GM10248 (cell line): ENCODE measurements at places on chromosomes 6 and 20.

DNA sequence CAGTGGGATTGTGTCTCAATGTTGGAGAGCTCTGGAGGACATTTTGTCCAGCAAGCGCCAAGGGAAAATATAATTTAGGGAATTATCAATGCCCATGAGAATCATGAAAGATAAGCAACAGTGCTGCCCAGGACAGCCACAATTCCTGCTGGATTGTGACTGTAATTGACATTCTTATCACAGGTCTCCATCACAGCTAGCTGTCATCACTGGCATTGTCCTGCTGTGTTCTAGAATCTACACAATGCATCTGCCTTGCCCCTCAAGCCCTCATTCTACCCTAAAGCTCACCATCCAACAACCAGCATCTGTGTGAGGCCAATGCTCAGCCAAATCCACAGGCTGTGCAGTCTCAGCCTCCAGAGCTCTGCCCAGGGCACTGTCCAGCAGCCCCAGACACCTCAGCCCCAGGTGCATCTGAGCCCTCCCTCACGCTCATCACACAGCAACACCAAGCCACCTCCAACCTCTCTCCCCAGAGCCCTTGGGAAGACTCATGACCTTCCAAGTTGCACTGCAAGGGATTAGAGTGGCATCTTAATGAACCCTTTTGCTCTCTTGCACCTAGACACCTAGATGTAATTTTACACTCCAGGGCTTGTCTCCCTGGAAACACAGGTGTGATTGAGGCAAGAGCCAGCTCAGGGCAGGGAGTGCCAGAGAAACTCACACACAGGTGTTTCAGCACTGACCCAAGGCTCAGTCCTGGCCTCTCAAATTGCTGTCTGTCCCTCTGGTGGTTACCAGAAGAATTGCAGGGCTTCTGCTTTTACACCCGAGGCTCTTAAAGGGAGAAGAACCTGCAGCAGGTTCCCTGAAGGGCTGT is 85.2 kb upstream of the PHACTR3 start:
- DNase-seq: peak; percentile 76

DNA sequence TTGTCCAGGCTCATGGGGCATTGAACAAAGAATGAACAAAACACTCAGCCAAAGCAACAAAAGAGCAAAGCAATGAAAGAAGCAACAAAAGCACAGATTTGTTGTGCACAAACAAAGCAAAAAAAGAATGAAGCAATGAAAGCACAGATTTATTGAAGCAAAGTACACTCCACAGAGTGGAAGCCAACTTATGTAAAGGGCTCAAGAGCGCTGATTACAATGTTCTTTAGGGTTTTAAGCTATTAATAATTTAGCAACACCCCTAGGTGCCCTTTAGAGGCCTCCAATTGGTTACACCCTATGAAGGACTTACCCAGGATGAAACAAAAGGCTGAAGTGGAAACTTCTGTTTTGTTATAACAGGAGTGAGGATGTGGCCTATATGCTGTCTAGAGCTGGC is 179.2 kb upstream of the PROKR2 start:
- no peak for DNase-seq

DNA sequence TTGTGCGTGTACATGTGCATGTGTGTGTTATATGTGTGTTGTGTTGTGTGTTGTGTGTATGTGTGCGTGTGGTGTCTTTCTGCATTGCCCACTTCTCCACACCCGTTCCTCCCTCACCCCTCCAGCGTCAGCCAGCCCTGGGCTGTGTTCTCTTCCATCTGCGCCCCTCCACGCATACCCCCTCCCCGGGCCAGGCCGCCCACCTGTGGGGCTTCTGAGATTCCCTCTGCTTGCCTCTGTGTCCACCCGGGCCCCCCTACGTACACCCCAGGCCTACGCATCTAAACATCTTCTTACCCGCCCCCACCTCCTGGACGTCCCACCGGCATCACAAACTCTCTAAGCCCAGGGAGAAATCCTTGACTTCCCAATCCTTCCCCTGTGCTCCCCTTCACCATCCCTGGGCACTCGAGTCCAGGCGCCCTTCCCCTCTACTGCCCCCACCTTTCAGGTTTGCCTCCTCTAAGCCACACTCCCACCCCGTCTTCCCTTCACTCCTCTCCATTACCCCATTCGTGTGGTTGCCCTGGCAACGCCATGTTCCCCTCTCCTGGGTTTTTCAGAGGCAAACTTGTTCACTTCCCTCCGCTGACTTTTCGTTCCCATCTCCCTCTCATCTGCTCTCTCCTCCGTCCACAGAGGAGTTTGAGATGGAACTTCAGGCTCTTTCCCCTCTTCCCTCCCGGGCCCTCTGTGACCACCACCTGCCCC is 81.7 kb upstream of the NNAT start:
- DNase-seq: no peak

DNA sequence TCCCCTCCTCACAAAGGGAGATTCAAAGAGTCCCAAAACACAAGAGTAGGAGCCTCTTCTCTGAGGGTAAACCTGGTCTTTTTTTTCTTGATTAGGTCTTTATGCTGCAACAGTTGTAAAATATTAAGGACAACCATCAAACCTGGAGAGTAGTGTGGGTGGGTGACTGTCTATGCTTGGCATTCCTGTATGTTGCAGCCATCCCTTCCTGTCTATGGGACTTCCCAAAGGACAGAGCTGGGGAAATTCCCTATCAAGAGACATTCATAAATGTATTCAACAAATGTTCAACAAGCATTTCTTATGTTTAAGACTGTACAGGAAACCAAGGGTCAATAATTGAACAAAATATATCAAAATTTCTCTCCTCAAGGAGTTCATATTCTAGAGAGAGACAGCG is 5.5 kb downstream of the BTN2A2 start:
- DNase-seq: no peak

GRCh38 chr6:102686461-102686860 is 1293.0 kb downstream of the GRIK2 start:
- DNase-seq: no peak

GRCh38 chr20:12067686-12068085 is 150.0 kb downstream of the BTBD3 start:
- DNase-seq: no peak

GRCh38 chr20:561437-562231 is 18.0 kb upstream of the CSNK2A1 start:
- peak; percentile 78 for DNase-seq

DNA sequence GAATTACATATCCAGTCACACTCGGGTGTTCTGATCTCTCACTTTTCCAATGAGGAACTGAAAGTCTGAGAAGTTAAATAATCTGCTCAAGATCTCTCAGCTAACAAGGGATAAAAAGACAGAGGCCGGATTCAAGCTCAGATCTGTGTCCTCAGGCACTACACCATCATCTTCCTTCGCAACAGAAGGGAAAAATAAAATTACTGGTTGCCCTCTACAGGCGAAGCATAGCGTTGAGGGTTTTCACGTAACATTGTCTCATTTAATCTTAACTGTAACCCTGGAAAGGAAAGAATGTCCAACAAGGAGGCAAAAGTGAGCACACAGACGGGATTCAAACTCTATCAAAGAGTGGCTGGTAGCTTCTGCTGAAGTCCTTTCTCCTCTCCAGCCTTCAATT is 67.8 kb upstream of the ANKEF1 start:
- no peak for DNase-seq

DNA sequence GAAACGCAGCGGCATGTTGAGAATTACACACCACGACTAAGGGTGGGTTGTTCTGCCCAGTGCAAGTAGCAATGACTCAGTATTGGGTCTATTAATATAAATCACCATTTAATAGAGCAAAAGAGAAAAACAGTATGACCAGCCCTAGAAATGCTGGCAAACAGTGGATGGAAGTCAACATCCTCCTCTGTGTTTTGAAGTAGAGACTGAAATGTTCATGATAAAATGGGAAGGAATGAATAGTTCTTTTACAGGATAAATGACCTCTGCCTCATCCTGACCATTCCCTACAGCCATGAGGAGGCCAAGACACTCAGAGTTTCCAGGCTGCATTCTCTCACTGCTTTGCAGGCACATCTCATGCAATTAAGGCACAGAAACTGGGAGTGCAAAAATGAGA is 111.8 kb downstream of the PSMB1 start:
- no peak for DNase-seq

GRCh38 chr6:150745896-150746295 is 119.6 kb upstream of the MTHFD1L start:
- no peak for DNase-seq

DNA sequence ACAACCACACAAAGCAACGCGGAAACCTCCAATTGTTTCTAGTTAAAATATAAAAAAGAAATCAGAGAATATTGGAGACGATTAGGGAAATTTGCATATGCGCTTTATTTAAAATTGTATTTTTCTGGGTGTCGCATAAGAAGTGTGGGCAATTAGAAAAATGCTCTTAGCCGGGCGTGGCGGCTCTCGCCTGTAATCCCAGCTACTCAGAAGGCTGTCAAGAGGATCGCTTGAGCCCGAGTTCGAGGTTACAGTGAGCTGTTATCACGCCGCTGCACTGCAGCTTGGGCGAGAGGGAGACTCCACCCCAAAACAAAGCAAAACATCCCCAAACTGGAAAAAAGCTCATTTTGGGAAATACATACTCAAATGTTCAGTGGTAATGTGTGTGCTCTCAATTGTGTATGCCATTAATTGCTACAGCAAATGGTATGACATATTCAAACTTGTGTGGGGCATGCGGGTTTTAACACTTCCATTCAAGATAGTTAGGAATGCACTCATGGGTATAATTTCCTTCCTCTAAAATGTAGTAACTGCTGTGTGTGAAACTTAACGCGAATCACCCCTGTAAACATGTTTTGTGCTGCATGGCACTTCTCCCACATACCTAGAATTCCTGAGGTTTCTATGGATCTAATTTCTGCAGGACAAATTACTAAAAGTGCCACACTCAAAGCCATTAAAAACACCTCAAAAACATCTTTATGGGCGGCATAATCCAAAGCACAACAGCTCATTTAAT is 54.7 kb upstream of the HFE start:
- DNase-seq: no peak

DNA sequence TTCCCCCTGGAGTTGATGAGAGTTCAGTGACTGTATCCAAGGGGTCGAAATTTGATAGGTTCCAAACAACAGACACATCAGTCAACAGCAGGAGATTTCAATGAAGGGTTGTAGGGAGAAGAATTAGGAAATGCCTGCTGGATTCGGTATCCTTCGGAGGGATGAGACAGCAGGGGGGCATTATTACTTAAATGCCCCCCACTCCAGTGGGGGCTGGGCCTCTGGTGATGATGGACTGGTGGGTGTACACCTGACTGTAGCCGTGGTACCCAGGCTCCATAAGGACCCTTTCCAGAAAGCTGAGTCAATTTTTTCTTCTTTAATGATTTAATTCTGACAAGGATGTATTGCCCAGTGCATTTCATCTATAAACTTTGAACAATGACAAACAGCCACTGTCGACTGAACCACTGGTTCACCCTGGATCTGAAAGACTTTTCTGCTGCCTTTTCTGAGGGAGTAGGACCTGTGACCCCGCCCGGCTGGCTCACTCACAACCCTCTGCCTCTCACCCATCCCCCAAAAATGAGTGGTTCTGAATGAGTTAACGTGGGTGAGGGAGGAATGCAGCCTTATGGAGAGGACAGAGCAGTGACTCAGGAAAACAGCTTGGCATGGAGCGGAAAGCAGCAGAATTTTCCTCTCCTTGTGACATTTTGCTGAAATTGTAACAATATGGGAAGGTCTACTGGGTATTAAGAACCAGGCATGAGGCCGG is 41.0 kb downstream of the ZMYND8 start:
- DNase-seq: no peak

DNA sequence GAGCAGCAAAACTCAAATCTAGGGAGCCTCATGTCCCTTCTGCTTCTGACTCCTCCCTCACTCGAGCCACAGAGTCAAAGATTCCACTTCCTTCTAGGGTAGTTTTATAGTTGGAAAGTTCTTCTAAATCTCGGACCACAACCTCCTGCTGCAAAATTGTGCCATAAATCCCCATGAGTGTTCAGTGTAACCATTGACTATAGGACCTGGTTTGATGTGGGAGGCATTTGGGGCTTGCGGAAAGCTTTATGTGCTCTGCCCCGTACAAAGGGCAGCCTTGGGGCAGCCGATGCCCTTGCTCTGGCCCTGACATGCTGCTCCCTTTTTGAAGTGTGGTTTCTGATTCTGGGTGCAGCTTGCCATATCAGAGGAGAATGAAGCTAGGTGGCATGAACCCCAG is 43.6 kb upstream of the IER3 start:
- no peak for DNase-seq

GRCh38 chr6:93337772-93338394 is 81.5 kb downstream of the EPHA7 start:
- DNase-seq: no peak

DNA sequence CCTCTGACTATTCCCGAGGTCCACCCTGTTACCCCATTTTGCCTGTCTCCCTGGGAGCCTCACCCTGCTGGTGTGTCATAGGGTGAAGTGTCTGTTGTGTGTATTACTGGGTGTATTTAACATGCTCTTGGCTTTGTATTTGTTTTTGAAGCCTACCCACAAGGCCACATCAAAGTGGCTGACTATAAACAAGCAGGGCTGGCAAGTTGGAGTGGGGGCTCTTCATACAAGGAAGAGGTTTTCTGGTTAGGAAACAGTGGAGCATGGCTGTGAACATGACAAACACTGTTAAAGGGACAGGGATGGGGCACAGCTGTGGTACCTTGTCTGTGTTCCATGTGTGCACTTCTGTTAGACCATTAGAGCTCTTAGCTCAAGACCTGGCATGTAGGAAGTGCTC is 26.3 kb downstream of the HECA start:
- DNase-seq: no peak

DNA sequence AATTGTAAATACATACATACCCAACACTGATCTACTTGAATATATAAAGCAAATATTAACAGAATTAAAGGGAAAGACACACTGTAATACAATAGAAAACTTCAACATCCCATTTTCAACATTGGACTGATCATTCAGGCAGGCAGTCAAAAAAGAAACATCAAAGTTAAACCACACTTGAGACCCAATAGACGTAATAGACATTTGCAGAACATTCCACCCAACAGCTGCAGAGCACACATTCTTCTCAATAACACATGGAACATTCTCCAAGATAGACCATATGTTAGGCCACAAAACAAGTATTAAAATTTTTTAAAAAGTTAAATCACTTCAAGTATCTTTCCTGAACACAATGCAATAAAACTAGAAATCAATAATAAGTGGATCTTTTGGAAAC is 698.2 kb downstream of the COL12A1 start:
- DNase-seq: no peak

GRCh38 chr6:110815015-110815410 is 256 bp downstream of the CDK19 start:
- no peak for DNase-seq

DNA sequence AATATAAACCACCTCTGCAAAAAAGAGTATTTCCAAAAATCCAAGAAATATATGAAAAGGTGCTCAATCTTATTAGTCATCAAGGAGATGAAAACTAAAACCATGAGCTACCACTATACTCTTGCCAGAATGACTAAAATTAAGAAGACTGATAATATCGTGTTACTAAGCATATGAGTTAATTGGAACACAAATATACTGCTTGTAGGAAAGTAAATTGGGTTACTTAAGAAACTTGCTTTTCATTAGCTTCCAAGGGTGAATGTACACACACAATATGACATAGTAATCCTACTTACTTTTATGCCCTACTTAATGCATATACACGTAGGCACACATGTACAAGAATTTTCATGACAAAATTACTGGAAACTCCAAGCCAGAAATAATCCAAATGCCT is 3.4 kb downstream of the THEMIS start:
- DNase-seq: no peak
